Uterine smooth muscle cell (primary cell): ENCODE measurements at places on chromosomes 3 and 15. TPM values are rescaled to one million over a fixed set of nuclear protein-coding genes. Genes with fewer than 3 reads are reported as not detected.

MGLL gene
- total RNA-seq = 25.1 and 38.6 TPM in 2 replicates

TNFAIP8L3 gene
- 8.6 and 13.0 TPM in 2 replicates for total RNA-seq

THSD4 gene
- 63.7 and 146 TPM in 2 replicates for total RNA-seq

TP63 gene
- under 0.01 and 0.25 TPM in 2 replicates for total RNA-seq

MYD88 gene
- 11.9 and 12.5 TPM in 2 replicates for total RNA-seq

NDUFB4 gene
- total RNA-seq = 16.3 and 23.4 TPM in 2 replicates

KLHL6 gene
- under 0.01 TPM in 2 replicates for total RNA-seq

PDZRN3 gene
- total RNA-seq = 22.8 and 27.7 TPM in 2 replicates

TNNC1 gene
- 0.33 TPM in 1 of 2 replicates, not detected in the other for total RNA-seq

B3GNT5 gene
- total RNA-seq = 9.8 and 10.0 TPM in 2 replicates

NPAP1 gene
- not detected in 2 replicates for total RNA-seq

IL5RA gene
- total RNA-seq = not detected in 2 replicates

SLC22A13 gene
- 0.22 and 0.25 TPM in 2 replicates for total RNA-seq

PCSK6 gene
- total RNA-seq = 0.44 and 1.2 TPM in 2 replicates

PAQR5 gene
- total RNA-seq = 0.37 and 1.5 TPM in 2 replicates

DGKG gene
- total RNA-seq = 1.1 and 6.3 TPM in 2 replicates

PEX11A gene
- total RNA-seq = 5.8 and 9.1 TPM in 2 replicates

SCG5 gene
- 3.2 and 14.7 TPM in 2 replicates for total RNA-seq

DBR1 gene
- 18.1 and 21.5 TPM in 2 replicates for total RNA-seq

CFAP92 gene
- total RNA-seq = not detected in 2 replicates

LRIG1 gene
- 37.7 and 66.2 TPM in 2 replicates for total RNA-seq

DCUN1D1 gene
- total RNA-seq = 44.5 and 46.8 TPM in 2 replicates

DNAH1 gene
- total RNA-seq = 2.1 and 4.1 TPM in 2 replicates

SEMA3B gene
- 6.8 and 29.5 TPM in 2 replicates for total RNA-seq

LEKR1 gene
- total RNA-seq = 0.37 and 1.3 TPM in 2 replicates

PLA2G4E gene
- not detected in 2 replicates for total RNA-seq

CCDC54 gene
- not detected in 2 replicates for total RNA-seq

ZSCAN29 gene
- total RNA-seq = 20.7 and 29.4 TPM in 2 replicates

NRG4 gene
- not detected in 2 replicates for total RNA-seq
